ENCODE measurements at places on chromosomes 7 and 10.

- DNase-seq, result no peak
These were observed 3.3 kb upstream of the DENND10 start for GRCh38 chr10:119100434-119101238.

- DNase-seq, result peak; percentile 51
These were observed 60.7 kb downstream of the CD36 start for GRCh38 chr7:80699045-80699638.

- DNase-seq, result no peak
These were observed 113.0 kb downstream of the ADCY1 start for GRCh38 chr7:45687185-45687560.

DNA sequence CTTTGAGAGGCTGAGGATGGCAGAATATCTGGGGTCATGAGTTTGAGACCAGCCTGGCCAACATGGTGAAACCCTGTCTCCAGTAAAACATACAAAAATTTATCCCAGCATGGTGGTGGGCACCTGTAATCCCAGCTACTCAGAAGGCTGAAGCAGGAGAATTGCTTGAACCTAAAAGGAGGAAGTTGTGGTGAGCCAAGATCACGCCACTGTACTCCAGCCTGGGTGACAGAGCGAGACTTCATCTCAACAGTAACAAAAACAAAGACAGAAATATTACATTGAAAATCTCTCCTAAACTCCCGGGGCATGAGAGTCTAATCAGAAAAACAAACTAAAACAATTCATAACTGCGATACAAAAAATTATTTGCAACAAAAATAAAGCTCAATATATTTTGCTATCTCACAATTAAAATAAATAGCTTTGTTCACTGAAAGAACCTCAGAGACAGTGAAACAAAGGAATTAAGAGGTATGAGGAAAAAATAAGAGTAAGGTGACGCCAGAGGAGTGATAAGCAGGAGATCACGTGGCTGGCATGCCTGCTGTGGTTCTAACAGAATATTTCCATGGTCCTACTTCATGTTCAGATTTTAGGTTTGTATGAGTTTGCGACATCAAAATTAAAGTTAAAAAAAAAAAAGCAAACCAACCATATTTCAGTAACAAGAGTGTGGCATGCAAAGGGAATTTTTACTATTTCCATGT lies 527.7 kb upstream of the POM121L12 start:
- no peak for DNase-seq

- DNase-seq, result no peak
These were observed 989.3 kb downstream of the LRMDA start for GRCh38 chr10:76420725-76421124.

DNA sequence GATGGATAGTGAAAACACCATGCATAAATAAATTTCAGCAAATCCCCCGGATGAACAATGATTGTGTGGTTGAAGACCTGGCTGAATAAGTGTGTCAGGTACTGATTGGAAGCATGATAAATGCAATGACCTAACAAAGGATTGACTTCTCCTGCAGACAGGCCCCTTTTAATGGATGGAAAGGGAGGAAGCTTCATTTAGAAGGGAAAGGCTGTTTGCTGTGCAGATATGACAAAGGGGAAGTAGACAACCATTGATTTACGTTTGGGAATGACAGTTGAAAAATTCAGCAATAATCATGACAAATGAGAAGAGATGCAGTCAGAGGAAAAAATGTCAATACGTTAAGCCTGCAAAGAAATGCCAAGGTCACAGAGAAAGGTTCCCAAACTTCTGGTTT lies 503.8 kb downstream of the LRMDA start:
- no peak for DNase-seq

GRCh38 chr7:80443325-80443724 lies 68.5 kb downstream of the GNAT3 start:
- no peak for DNase-seq
